ENCODE measurements at places on chromosomes 7 and 10. TPM values are rescaled to one million over a fixed set of nuclear protein-coding genes. Genes with fewer than 3 reads are reported as not detected.

DNA sequence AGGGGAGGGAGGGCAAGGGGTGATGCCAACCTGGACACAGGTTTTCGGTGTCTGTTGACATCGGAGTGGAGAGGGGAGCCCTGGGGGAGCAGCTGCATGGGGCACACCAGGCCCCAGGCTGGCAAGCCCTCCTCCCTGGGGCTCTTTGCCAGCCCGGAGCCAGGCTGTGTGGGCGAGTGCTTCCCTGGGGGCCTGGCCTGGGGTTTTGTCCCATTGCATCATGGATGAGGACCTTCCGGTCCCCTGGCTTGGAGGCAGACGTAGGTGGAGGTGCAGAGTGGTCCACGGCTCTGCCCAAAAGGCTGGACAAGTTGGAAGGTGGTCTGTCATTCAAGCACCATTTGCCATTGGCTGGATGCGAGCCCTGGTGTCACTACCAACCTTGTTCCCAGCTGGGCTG is 34.8 kb downstream of the ZMIZ1 start:
- DNase-seq, result no peak
- H3K27me3 ChIP-seq, result no peaks in the 10 kb centered on the region
- H3K36me3 ChIP-seq, result no peaks in the 10 kb centered on the region
- no peak overlapping the region for H3K4me3 ChIP-seq
- no peak overlapping the region for H3K27ac ChIP-seq

DNA sequence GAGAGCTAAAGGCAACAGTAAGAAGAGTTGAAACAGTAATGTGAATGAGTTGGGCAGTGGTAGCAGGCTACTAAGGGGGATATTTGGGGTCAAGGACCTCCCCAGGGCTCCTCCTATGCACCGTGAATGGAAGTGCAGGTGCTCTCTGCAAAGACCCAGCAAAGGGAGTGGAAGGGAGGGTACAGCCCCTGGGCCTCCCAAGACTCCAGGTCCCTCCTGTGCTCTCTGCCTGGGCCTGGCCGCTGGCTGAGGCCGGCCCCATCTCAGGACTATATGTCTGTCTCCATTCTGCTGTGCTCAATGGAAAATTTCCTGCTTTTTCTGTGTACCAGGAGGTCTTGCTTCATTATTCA is 372.1 kb upstream of the MKI67 start:
- no peaks in the 10 kb centered on the region for H3K27me3 ChIP-seq
- H3K27ac ChIP-seq, result no peak overlapping the region
- H3K36me3 ChIP-seq, result no peaks in the 10 kb centered on the region
- H3K4me1 ChIP-seq, result no peaks in the 10 kb centered on the region

DNA sequence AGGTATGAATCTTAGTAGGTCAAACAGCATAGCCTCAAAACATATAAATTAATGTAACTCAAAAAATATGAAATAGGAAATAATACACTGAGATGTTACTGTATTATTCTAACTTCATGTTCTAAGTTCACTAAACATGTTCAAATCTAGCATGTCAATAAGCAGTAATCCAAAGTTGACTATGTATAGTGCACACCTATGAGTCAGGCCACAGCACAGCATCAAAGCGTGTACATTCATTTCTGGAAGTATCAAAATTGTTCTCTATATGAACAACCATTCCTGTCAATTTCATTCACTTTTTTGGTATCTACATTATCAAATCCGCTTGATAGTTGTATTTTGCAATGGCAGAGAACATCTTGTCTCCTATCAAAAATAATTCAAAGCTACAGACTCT is 418.9 kb upstream of the POM121L12 start:
- no peak overlapping the region for H3K27ac ChIP-seq
- no peak overlapping the region for H3K4me3 ChIP-seq
- no peak for DNase-seq
- H3K36me3 ChIP-seq, result no peaks in the 10 kb centered on the region

GRCh38 chr7:38757931-38758330 is 126.8 kb upstream of the AMPH start:
- H3K27ac ChIP-seq, result no peak overlapping the region
- no peaks in the 10 kb centered on the region for H3K27me3 ChIP-seq
- H3K4me3 ChIP-seq, result no peak overlapping the region
- no peak for DNase-seq

DNA sequence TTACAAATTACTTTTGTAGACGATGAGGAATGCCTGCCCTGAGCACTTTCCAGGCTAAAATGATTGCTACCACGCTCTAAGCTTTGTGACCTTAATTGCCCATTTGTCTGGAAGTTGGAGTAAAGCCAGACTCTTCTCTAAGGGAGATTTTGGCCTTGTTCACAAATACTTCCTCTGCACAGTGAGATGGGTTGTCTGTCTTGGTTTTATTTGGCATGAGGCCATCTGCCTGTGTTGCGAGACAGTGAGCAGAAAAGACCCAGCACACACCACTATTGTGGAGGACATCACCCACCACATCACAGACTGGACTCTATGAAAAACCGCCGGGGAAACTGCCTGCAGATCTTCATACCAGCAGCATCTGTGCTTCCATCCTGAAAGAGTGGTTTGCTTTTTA is 138.4 kb downstream of the BICC1 start:
- no peak overlapping the region for H3K4me3 ChIP-seq
- H3K4me1 ChIP-seq, result no peaks in the 10 kb centered on the region
- DNase-seq, result no peak
- H3K27ac ChIP-seq, result no peak overlapping the region
- no peaks in the 10 kb centered on the region for H3K36me3 ChIP-seq

GRCh38 chr7:70481570-70482123 is 650.3 kb upstream of the GALNT17 start:
- no peak for DNase-seq
- no peaks in the 10 kb centered on the region for H3K27me3 ChIP-seq
- H3K27ac ChIP-seq, result no peak overlapping the region
- H3K4me1 ChIP-seq, result no peaks in the 10 kb centered on the region
- H3K36me3 ChIP-seq, result no peaks in the 10 kb centered on the region

- no peak overlapping the region for H3K27ac ChIP-seq
- no peaks in the 10 kb centered on the region for H3K27me3 ChIP-seq
- H3K4me3 ChIP-seq, result no peak overlapping the region
- H3K36me3 ChIP-seq, result no peaks in the 10 kb centered on the region
- no peaks in the 10 kb centered on the region for H3K4me1 ChIP-seq
These were observed 8.0 kb downstream of the FRMPD2 start for GRCh38 chr10:48266528-48266927.

- no peak overlapping the region for H3K27ac ChIP-seq
- no peaks in the 10 kb centered on the region for H3K27me3 ChIP-seq
- no peak overlapping the region for H3K4me3 ChIP-seq
- H3K4me1 ChIP-seq, result no peaks in the 10 kb centered on the region
These were observed 72.4 kb downstream of the LMBR1 start for GRCh38 chr7:156820445-156821063.

DNA sequence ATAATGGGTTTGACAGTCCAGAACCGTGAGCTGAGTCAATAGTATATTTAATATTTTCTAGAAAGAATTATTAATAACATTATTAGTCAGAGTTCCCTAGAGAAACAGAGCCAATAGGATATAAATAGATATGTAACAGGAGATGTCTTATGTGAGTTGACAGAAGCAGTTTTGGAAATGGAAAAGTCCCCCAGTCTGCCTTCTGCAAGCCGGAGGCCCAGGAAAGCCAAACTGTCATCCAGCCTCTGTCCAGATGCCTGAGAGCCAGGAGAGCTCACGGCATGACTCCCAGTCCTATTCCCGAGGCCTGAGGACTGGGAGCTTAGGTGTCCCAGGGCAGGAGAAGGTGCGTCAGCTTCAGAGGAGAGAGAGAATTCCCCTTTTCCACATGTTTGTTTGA is 286.4 kb upstream of the ADARB2 start:
- H3K36me3 ChIP-seq, result no peaks in the 10 kb centered on the region
- H3K4me1 ChIP-seq, result no peaks in the 10 kb centered on the region
- H3K27ac ChIP-seq, result no peak overlapping the region
- DNase-seq, result no peak
- H3K27me3 ChIP-seq, result no peaks in the 10 kb centered on the region

- no peaks in the 10 kb centered on the region for H3K36me3 ChIP-seq
- no peak for DNase-seq
- H3K27ac ChIP-seq, result no peak overlapping the region
These were observed 73.1 kb downstream of the CD36 start for GRCh38 chr7:80711531-80711930.

DNA sequence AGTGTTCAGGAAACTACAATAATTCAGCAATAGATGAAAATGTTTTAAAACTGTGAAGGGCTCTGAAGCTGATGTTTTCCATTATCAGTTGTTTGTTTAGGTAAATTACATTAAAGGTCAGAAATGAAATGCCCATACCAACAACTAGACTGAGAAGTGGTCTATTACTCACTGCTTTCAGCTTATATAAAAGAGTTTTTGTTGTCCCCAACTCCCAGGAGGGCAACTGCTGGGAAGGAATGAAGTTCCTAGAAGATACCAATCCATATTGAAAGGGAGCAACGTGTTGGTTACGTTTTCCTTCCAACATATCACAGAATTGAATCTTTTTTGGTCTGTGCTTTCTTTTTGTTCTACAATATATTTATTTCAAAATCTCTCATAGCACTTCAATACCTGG is 330.6 kb upstream of the LRRN3 start:
- H3K4me3 ChIP-seq, result no peak overlapping the region
- H3K4me1 ChIP-seq, result no peaks in the 10 kb centered on the region
- DNase-seq, result no peak
- no peaks in the 10 kb centered on the region for H3K36me3 ChIP-seq
- H3K27me3 ChIP-seq, result no peaks in the 10 kb centered on the region
- H3K27ac ChIP-seq, result no peak overlapping the region

- H3K4me3 ChIP-seq, result no peak overlapping the region
- peaks cover 6% of the 10 kb centered on the region for H3K4me1 ChIP-seq
These were observed 66.5 kb upstream of the SLC35G1 start for GRCh38 chr10:93827056-93827804.

DNA sequence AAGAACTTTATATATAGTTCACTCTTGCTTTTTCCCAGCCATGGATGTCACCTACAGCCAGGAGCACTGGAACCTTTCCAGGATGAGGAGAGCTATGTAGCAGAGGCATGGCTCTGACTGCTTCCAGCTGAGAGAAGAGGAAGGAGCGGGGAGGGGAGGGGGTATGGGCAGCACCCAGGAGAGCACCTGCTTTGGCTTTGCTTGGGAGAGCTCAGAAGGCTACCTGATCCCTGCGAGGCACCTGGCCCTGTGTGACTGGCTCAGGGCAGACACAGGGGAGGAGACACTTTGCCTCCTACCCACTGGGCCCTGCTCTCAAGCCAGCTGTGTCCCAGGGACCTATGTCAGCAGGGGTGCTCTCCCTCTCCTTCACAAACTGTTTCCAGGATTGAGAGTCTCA is 67.1 kb downstream of the HK1 start:
- peaks cover 10% of the 10 kb centered on the region for H3K36me3 ChIP-seq
- H3K4me3 ChIP-seq, result peak overlapping the region; percentile 0
- H3K27ac ChIP-seq, result peak overlapping the region; percentile 89
- no peaks in the 10 kb centered on the region for H3K27me3 ChIP-seq

DNA sequence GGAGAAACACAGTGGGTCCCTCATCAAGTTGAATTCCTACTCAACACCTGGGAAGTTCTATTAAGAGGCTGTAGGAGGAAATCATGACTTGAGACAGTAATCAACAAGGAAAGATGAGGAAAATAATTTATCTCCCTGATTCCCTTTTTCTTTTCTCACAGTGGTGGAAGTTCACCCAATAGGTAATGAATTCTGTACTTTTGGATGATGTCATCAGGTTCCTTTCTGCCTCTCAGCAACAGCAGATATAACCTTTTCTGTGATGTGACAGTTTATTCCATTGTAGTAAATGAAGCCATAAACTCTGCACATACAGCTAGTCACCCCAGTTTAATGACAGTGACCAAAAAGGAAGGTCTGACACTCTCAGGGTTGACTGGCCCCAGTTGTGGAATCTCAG is 1265.0 kb downstream of the NXPH1 start:
- no peaks in the 10 kb centered on the region for H3K4me1 ChIP-seq
- DNase-seq, result no peak
- H3K27me3 ChIP-seq, result no peaks in the 10 kb centered on the region

- H3K4me1 ChIP-seq, result no peaks in the 10 kb centered on the region
- no peak overlapping the region for H3K4me3 ChIP-seq
- H3K27me3 ChIP-seq, result no peaks in the 10 kb centered on the region
- DNase-seq, result no peak
These were observed 10.2 kb upstream of the HSPA12A start for GRCh38 chr10:116752563-116752962.

- no peak overlapping the region for H3K4me3 ChIP-seq
- peaks cover 44% of the 10 kb centered on the region for H3K4me1 ChIP-seq
- peak; percentile 55 for DNase-seq
- no peak overlapping the region for H3K27ac ChIP-seq
- H3K36me3 ChIP-seq, result no peaks in the 10 kb centered on the region
These were observed 3.0 kb downstream of the VIPR2 start for GRCh38 chr7:159141660-159142059.

- no peak overlapping the region for H3K27ac ChIP-seq
- no peaks in the 10 kb centered on the region for H3K27me3 ChIP-seq
- DNase-seq, result no peak
- H3K36me3 ChIP-seq, result no peaks in the 10 kb centered on the region
These were observed 304.9 kb downstream of the SUGCT start for GRCh38 chr7:40439686-40440085.

The NPFFR1 gene
- polyA plus RNA-seq, result 0.05 TPM

The ATOH7 gene
- polyA plus RNA-seq, result 0.23 TPM

The ZNF32 gene
- 26.7 TPM for polyA plus RNA-seq

The COPS6 gene
- polyA plus RNA-seq, result 198 TPM

The GNGT1 gene
- polyA plus RNA-seq, result 1.6 TPM

The SEMA3A gene
- polyA plus RNA-seq, result 19.8 TPM

The DPYSL4 gene
- 9.7 TPM for polyA plus RNA-seq

The ANKRD7 gene
- polyA plus RNA-seq, result 0.61 TPM

The GDF2 gene
- polyA plus RNA-seq, result not detected

The CACNA2D1 gene
- polyA plus RNA-seq, result 7.0 TPM

The AKR1D1 gene
- not detected for polyA plus RNA-seq

The KBTBD2 gene
- 11.6 TPM for polyA plus RNA-seq

The TMEM196 gene
- 0.57 TPM for polyA plus RNA-seq

The GRID2IP gene
- 0.73 TPM for polyA plus RNA-seq

All from GM23338 (cell line).